ENCODE measurements at places on chromosomes 4 and X.

- no peak for DNase-seq
These were observed 1028.4 kb upstream of the INTU start for GRCh38 chr4:126604268-126604867.

DNA sequence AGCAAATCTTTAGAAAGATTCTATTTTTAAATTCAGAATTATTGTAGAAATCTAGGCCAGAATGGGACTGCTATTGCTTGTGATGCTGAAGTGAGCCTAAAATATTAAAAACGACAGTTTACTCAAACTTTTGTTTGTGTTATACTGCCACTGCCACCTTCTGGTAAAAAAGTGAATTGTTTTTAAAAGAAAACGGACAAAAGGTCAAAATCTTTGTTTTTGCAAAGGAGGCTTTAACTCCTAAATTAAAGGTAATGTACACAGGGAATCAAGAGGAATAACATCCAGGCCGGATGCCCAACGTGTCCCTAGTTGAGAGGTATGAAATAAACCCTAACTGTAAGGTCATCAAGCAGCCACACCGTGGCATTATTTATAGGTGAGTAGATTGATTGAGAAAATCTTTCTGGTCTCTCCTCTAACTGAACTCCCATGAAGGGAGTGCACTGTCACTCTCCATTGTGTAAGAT lies 338.3 kb upstream of the GALNT7 start:
- no peak for DNase-seq

DNA sequence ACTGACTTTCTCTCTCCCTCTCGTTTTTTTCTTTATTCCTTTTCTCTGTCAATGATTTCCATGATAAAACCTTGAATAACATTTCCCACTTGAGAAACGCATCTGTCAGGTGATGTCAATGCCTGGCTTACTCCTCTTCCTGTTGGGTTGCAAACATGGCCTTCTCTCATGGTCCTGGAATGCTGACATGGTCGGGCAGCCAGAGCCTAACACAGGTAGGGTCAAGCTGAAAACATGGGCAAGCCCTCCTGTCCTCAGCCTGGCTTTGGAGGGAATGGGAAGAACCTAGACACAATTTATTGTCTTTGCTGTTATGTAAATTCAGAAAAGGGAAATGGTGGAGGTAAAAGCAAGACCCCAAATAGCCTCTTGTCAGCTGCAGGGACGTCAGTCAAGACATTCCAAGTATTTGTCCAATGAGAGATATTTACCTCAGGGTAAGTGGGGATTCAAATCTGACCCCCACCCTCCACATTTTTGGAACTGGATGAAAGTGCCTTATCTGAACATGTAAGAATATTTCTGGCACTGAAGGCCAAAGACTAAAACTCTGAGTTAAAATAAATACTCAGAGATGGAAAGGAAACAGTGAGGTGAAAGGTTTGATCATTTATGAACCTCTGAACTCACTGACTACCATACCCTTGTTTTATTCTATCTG lies 473.8 kb downstream of the SPRY1 start:
- no peak for DNase-seq

DNA sequence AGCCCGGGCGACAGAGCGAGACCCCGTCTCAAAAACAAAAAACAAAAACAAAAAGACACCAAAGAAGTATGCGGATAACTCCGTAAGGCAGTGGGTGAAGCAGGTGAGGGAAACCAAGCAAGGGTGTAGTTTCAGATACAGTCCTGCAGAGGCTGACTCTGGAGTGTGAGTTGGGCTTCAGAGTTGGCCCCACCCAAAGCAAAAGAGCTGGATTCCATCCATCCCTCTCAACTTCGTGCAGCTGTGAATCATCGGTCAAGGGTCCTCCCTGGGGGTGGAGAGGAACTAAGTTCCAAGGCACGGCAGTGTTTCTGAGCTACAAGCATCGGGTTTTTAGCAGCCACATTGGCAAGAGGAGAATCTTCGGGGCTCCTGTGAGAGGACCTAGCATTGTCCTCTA lies 43.9 kb upstream of the FAM9A start:
- no peak for DNase-seq

DNA sequence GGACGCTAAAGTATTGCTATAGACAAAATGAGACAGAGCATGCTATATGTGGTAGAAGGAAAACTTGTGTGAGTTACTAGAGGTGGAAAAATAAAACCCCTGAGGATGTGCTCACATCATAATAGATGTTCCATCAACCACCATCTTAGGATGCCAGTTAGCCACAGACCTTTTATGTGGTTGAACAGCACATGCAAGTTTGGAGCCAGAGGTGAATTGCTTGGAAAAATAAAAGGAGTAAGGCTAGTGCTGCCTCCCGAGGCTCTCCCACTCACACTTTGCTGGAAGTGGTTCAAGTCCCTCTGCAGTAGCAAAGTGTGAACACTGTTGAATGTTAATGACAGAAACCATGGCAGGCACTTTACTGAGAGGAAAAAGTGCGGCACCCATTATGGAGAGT lies 39.4 kb upstream of the PPARGC1A start:
- no peak for DNase-seq

- no peak for DNase-seq
These were observed 37.2 kb downstream of the CXCL8 start for GRCh38 chr4:73777612-73778011.

DNA sequence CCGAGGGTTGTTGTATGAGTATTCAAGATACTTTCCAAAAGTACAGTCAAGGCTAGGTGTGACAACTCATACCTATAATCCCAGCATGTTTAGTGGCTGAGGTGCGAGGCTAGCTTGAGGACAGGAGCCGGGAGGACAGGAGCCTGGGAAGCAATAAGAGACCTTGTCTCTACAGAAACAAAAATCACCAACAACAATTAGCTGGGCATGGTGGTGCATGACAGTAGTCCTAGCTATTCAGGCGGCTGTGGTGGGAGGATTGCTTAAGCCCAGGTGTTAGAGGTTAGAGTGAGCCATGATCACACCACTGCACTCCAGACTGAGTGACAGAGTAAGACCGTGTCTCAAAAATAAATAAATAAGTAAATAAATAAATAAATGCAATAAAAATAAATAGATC lies 91.6 kb downstream of the TLL1 start:
- DNase-seq = no peak

DNA sequence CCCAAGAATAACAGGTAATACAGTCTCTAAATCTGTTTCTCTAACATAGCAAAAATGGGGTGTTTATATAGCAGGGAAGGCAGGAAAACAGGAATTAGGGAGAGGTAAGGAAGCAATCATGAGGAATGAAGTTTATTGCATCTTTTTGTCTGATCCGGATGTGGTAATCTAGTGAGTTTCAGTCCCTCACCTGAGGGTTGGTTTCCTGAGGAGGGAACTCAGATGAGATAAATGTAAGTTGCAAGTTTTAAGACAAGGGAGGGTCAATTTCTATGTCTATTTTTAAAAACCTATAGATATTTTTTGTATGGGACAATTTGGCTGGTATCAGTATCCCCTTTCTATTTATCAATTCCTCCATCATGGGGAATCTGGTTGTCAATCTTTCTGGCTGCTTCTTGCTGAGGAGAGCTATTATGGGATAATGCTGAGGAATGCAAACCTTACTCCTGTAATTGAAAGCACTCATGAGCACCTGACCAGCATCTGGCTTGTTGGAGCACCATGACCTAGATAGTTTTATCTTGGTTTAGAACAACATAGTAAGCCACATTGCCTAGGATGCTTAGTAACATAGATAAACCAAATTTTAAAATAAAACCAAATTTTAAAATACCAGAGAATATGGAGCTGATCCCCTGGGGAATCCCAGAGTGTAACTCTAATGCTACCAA lies 130.1 kb downstream of the ADAM29 start:
- no peak for DNase-seq

DNA sequence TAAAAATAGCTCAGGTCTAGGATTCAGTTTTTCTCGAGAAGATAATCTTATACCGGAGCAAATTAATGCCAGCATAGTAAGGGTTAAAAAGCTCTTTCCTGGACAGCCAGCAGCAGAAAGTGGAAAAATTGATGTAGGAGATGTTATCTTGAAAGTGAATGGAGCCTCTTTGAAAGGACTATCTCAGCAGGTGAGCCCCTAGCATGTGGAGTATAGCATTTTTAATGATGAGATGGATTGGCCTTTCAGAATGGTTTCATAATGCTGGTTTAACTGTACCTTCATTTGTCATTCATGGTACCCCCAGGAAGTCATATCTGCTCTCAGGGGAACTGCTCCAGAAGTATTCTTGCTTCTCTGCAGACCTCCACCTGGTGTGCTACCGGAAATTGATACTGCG lies 79.4 kb downstream of the SLC10A6 start:
- no peak for DNase-seq

GRCh38 chr4:23009093-23009492 lies 316.4 kb downstream of the GBA3 start:
- no peak for DNase-seq

- no peak for DNase-seq
These were observed 1274.7 kb downstream of the ADGRL3 start for GRCh38 chr4:62474802-62475201.

DNA sequence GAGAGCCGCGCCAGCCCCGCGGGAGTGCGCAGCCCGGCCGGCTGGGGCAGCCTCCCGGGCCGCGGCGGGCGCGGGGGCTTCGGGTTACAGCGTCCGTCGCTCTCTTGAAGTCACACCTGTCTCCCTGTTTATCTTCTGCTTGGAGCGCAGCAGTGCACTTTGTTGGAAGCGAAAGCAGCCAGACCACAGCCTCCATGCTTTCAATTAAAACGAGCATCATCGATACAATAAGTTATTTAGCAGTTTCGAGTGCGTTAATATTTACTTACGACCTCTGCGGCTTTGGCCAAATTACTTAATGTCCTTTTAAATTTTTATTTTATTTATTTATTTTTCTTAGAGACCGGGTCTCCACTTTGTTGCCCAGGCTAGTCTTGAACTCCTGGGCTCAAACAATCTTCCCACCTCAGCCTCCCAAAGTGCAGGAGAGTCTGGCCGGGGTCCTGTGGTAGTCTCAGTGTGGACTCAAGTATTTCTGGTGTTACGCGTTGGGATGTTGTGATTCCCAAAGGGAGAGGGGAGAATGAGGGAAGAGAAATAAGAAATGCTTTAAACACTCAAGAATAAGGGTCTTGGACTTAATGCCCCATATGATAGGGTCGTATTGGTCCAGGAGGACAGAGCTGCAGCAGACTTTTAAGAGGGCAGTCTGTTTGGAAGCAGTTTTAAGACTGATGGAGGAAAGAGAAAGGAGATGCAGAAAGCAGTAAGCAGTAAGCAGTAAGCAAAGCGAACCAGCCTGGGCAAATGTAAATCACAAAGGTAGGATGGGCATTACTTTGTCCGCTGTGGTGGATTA lies 504 bp upstream of the PDLIM3 start:
- peak; percentile 19 for DNase-seq

- DNase-seq = no peak
These were observed 17.5 kb upstream of the TBC1D1 start for GRCh38 chr4:37873386-37873785.

DNA sequence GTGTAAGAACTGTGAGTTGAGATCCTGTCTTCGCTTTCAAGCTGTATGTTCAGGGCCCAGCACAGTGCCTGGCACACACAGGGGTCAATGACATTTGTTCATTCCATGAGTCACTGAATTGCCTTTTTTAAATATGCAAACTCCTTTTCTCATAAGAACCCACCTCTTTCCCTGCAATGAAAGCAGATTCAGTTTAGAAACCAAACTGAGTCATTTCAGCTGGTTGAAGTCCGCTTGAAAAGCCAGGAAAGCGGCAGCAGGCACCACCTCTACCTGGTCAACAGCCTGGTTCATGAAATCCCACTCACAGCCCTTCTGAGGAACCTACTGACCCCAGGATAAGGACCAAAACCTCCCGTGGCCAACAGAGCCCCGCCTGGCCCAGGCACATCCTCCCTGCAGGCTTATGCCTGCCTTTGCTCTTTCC lies 4.5 kb upstream of the C1QTNF7 start:
- DNase-seq = no peak

- no peak for DNase-seq
These were observed 171.1 kb downstream of the DCHS2 start for GRCh38 chr4:154320521-154320920.

DNA sequence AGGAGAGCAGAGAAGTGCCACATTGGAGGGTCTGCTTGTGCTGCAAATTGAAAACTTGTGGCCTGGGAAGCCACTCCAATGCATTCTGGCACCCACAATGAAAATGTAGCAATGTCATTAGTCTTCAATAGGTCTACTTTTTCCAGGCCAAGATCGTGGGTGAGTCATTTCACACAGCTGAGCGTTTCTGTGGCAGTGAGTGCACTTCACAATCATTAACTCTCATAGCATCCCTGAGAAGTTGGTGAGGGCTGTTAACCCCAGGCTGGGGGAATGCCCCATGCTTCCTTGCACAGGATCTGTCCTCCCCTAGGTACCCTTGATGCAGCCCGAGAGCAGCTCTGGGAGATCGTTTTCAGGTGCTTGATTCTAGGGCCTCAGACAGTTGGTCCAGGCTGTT lies 196.8 kb upstream of the ATP6AP2 start:
- peak; percentile 5 for DNase-seq

DNA sequence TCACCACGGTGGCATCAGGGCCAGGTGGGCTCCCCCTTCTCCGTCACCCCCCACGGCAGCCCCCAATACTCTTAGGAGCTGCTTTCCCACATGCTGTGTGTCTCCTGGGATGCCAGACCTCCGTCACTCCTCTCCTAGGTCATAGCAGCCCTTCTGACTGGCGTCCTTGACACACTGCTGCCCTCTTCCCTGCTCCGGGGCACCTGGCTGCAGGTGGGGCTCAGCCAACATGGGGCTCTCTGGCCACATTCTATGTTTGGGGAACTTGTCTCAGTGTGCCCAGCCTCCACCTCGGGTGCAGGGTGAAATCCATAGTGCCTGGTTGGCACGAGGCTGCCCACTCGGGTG lies 13.8 kb downstream of the TMEM175 start:
- no peak for DNase-seq

DNA sequence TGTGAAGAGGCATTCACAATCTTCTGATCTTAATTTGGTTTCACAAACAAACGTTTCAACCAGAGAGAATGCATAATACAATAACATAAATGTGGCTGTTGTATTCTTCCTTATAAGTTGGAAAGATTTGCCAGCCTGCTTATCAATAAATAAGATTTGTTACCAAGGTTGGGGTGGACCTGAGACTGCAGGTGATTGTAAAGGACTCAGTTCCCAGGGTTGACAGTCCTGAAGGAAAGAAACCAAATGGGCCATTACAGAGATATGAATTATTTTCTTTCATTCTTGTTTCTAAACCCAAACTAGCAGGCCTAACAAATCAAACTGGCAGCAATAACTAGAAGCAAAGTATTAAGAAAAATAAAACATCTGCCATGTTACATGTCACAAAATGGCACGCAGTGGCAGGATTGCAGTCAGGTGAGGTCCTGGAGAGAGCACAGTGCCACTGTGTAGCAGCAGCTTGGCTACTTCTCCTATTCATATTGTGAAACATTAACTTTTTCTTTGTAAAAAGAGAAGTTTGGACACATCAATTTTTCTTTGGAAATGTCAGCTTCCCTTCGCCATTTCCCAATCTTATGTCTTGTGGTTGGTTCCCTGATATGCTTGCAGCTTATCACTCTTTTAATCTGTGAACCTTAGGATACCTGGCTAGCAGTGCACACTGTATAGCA lies 133.8 kb upstream of the EMCN start:
- DNase-seq = no peak
